Central memory CD4-positive, alpha-beta T cell (primary cell): ENCODE measurements at places on chromosomes 2 and 18.

DNA sequence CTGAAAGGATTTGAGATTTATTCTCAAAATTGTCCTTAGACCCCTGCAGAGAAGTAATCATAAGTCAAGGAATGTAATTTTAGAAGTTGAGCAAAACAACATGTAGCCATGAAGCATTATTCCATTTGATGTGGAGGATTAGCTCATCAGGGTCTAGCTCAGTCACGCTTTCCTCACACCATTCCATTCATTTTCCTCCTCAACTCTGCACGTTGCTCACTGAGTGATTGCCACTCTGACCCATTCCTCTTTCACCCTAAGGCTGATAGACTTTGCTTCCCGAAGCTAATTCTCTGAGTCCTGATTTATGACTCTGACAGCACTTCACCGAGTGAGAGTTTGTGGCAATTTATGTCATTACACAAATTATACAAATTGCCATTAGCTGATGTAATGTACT, 820.6 kb upstream of the PIK3C3 start:
- no peak for DNase-seq

DNA sequence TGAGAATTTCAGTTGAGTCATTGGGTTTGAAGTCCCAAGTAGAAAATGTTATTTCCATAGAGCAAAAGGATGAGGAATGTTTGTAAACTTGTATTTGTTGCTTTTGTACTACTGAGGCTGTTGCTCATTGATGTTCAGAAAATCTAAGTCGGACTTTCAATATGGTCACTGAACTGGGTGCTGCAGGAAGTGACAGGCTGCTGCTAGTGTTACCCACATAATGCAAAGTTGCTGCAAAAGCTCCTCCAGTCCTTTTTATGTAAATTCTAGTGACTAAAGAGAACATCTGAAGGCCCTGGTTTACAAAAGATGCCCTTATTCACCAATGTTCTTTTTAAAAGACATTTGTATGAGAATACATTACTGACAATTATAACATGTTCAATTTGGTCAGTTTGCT, 131.1 kb upstream of the FAM98A start:
- DNase-seq, result no peak

DNA sequence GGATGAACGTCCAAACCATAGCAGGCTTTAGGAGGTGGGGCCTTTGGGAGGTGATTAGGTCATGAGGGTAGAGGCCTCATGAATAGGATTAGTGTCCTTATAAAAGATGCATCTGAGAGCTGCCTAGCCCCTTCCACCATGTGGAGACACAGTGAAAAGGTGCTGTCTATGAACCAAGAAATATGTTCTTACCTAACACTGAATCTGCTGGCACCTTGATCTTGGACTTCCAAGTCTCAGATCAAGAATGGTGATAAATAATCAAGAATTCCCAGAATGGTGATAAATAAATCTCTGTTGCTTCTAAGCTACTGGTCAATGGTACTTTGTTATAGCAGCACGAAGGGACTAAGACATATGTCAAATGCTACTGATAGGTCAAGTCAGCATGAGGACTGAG, 15.1 kb upstream of the DYTN start:
- no peak for DNase-seq

DNA sequence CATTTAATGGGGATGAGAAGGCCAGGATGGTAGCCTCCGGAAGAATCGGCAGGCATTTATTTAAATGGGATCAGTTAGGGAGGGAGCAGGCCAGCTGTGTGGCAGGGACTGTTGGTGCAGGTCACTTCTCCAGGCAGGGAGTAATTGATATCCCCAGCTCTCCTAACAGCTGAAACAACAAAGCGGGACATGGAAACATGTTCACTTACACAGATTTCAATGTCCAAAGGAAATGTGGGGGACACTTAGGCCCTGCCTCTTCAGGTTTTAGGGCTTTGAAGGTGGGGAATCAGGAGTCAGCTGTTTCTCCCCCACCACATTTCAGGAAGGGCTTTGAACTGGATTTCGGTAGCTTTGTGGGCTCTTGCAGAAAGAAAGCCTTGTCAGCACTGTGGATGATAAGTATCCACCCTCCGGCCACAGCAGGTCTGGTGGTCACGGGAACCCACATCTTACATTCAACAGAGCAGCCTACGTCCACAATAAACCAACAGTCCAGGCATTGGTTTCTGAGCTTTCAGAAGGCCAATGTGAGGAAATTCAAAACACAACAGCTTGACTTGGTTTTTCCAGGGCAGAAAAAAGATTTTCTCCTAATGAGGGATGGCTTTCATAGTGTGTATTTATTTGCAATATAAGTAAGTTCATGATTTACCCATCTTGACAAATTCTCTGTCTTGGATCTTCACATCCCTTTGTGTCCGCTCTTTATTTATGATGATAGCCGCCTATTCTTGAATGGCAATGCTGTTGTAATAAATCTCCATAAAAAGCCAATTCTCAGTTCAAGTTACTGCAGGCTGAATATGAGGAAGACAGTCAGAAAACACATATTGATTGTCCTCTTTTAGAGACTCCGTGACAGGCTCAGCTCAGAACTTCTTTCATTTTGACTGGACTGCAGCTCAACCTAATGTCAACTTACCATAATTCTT, 96.6 kb upstream of the NRP2 start:
- no peak for DNase-seq

DNA sequence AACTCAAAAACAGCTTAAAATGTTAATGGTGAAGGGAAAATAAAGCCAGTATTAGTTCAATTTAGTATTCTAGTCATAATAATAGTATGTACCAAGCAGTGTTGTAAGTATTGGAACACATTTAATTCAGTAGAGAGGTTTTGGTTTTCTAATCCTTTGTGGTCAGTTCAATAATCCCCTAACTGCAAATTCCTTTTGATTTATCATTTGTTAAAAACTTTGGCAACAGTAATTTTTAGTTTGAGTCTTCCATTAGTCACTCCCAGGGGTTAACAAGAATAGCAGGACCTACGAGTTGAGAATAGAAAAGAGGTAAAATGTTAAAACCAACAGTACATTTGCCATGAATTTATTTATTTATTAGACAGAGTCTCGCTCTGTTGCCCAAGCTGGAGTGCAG, 10.7 kb downstream of the MRPL44 start:
- DNase-seq, result no peak

GRCh38 chr2:51899643-51900042, 867.7 kb upstream of the NRXN1 start:
- DNase-seq, result no peak

- no peak for DNase-seq
Measured at GRCh38 chr18:58241877-58242276, 197.9 kb downstream of the NEDD4L start.
